ENCODE measurements at places on chromosomes 6 and 20. TPM values are rescaled to one million over a fixed set of nuclear protein-coding genes. Genes with fewer than 3 reads are reported as not detected.

Gene COL19A1
- 1.4 TPM for total RNA-seq

Gene OR2B2
- total RNA-seq, result not detected

Gene THEMIS
- total RNA-seq, result 0.19 TPM

Gene CD40
- 14.9 TPM for total RNA-seq

All from regular cardiac myocyte (primary cell).